ENCODE measurements at places on chromosomes 7 and 10.

- DNase-seq: peak; percentile 68
Observed at GRCh38 chr10:102814873-102815661, 22.1 kb downstream of the CYP17A1 start.

- no peak for DNase-seq
Observed at GRCh38 chr10:1597370-1598146, 139.8 kb downstream of the ADARB2 start.

GRCh38 chr7:50449881-50450589 is at the start of gene FIGNL1:
Gene FIGNL1, minus strand, starts transcription at chr7:50450350. Its CDS starts 3,063 bp downstream, at chr7:50447287.
- DNase-seq: peak; percentile 47

DNA sequence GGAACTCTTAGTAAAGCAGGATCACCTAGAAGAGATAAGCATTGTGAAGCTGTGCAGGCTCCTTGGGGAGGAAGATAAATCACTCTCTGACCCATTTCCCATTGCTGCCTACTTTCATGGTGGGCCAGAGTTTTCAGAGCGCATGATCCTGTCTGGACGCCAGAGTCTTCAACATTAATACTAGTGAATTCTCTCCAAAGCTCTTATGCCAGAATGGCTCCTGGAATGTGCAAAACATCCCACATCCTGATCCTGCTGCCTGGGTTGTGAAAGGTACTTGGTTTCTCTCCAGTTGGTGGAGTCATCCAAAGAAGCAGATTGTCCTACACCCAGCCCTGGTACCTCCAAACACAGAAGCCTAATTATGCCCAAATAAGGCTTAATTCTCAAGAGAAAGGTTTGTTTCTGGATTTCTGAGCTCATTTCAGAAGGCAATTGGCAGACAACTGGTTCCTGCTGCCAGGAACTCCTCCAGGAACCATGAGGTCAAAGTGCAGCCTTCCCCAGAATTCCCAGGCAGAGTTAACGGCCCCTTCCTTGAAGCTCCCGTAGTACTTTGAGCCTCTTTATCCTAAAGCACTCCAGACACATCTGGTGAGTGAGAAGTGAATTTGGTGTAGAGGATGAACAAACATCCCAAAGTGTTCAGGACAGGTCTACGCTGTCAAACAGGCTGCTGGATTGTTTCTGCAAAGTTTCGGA is 495.2 kb downstream of the PLXNA4 start:
- DNase-seq: no peak

GRCh38 chr10:128538671-128539070 is 412.4 kb upstream of the MKI67 start:
- no peak for DNase-seq

GRCh38 chr10:102269017-102269416 is 23.7 kb downstream of the GBF1 start:
- no peak for DNase-seq

GRCh38 chr10:12854988-12855387 is 146.5 kb downstream of the CCDC3 start:
- DNase-seq: no peak

GRCh38 chr7:150311711-150312110 is 11.4 kb upstream of the LRRC61 start:
- no peak for DNase-seq

- DNase-seq: peak; percentile 67
Observed at GRCh38 chr10:32112055-32112454, 55.8 kb upstream of the KIF5B start.

GRCh38 chr7:1745018-1745532 is 75.0 kb downstream of the ELFN1 start:
- no peak for DNase-seq

DNA sequence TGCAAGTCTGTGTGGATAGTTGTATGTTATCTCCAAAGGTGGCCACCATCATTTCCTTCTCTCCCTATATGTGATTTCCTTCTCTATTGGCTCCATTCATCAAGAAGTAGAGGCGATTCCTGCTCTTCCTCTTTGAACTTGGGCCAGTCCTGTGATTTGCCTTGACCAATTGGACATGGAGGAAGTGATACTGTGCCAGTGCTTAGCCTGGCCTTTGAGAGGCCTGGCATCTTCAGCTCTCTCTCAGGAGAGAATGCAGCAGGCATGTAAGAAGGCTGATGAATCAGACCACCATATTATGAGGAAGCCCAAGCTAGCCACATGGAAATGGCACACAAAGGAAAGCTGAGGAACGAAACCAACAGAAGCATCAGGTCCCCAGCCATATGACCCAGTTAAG is 195.0 kb upstream of the SVIL start:
- no peak for DNase-seq

DNA sequence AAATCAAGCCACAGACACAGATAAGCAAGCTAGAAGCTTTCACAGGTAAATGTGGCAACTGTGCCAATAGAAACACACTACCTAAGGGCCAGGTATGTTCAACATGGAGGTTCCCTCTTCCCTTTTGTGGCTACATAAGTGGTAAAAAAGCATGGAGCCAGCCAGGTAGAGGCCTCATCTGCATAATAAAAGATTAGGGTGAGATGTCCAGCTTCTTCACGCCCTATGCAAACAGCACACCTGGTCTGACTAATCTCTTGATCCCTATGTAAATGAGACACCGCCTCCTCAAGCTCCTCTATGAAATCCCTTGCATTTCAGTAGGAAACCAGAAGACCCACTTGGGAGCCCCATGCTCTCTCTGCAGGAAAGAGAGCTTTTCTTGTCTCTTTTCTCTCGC is 282.2 kb downstream of the NEBL start:
- DNase-seq: no peak

- DNase-seq: no peak
Observed at GRCh38 chr7:156545979-156546378, 94.6 kb upstream of the RNF32 start.

DNA sequence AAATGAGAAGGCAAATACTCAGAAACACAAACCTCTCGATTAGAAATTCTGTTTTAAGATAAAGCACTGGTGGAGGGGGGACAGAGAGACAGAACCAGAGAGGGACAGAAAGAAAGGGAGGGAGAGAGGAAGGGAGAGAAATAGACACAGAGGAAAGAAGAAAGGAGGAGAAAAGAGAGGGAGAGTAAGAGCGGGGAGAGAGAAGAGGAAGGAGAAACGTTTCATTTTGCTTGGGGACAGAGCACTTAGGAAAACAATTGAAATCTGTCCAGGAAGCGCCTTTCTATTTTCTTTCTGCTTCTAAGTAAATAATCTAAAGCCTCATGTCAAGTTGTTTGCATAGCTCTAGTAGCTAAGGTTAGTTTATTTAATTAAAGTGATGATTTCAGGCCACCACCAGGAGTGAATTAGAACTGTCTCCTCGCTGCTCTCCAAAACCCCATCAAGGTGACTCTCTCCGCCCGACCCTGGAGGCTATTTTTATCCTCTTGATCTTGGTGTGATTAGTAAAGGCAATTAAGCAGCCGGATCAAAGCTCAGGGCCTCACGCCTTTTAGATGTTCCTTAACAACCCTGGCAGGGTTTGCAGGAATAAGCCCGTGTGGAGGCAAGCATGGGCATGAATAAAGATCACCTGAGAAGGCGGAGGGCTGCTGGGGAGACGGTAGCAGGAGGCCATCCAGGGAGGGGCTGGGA is 73.4 kb upstream of the INSIG1 start:
- DNase-seq: peak; percentile 62

- no peak for DNase-seq
Observed at GRCh38 chr7:142722248-142722794, 27.0 kb upstream of the PRSS1 start.

DNA sequence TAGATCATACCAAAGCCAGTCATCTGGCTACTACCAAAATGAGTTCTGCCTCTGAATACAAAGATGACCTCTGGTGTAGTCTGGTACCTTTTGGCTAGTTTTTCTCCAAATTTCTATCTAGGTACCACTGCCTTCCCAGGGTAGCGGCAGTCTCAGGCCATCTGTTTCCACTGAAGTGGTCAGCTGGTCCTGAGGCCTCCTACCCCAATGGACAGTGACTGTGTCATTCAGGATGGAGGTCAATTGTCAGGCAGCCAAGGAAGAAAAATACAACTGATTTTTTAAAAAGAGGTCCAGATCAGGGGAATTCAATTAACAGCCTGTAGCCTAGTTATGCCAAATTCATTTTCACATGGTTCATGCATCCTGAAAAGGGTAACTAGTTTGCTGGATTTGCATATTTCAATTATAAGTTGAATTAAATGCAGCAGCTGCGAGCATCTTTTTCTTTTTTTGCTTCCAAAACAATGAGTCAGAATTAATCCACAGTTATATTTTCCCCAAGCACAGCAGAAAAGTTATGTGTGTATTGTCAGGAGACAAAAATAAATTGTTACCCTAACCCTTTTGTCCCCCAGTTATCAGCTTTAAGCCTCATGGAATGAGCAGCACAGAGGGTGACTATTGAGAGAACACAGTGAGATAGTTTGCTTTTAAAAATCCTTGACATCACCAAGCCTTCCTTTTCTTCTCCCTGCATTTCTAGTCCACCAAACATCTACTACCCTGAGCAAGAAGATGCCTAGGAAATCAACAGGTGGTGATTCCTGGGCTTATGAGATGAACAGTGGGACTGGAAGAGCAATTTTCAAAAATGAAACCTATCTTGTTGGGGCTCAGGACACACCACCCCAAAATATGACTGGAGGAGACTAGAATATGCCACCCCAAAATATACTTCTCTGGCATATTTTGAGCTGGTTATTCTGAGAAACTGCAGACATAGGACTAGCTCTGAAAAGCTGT is 27.7 kb downstream of the BCCIP start:
- DNase-seq: no peak

DNA sequence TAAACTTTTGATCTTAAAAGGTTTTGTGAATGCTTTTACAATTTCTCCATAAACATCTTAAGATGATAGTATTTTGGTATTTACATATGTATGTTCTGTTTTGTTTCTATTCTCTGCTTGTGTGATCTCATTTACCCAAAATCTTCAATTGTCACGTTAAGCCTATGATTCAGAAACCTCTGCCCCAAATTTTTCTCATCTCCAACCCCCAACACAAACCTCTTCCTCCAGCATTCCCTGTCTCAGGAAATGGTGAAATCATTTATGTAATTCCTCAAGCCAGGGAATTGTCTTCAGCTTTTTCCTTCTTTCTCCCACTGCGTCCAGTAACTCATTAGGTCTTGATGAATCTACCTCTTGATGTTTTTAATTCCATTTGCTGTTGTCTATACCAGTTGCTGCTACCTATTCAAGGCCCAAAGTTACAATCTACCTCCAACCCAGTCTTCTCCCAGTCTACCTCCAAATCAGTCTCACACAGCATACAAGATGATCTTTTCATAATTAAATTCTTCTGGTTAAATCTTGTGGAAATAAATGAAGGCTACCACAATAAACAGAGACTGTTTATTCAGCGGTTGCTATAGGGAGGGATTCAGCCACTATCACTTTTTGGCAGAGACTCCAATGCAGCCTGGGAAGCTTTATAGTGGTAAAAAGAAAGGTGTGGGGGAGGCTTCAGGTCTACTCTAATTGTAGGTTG is 5.8 kb downstream of the CFAP69 start:
- no peak for DNase-seq

DNA sequence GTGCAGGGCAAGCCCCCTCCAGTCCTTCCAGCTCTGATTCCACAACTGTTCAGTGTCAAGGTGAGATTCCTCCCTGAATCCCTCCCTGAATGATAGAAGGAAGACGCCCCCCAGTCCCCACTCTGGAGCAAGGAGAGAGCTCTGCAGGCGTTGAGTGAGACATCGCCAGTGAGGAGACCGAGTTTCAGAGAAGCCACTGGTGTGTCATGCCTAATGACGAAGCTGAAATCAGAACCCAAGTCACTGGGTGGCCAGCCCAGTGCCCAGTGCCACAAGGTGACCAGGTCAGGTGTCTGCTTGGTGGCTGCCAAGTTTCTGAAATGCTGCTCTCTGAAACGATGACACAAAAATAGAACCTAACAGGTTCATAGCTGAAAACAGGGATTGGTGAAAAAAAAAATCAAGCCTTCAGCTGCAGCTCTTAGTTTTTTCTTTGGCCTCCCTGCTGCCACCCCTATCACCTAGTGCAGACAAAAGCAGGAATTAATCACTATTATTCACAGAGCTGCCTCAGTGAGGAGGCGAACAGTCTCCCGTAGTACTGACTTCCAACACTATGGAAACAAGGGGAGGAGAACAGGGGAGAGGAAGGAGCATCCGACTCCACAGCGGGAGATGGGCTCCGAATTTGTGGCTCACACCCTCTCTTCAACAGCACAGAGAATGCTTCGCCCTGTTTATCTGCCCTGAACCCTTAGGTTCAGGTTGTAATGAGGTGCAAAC is 153.5 kb downstream of the ARHGAP12 start:
- DNase-seq: no peak

DNA sequence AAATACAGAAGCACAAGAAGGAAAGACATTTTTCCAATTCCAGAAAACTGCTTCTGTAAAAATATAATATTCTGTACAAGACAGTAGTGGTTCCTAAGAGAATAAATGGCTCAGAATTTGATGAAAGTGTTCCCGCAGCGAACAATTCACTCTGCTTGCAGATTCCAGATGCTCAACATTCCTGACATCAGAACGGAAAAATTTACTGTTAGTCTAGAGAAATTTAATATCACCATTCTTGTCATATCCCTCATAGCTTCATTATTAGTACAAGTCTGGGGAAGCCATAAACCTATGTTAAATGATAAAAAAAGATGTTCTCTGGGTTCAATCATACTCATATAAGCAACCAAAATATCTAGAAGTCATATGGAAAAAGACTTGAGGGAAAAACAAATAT is 83.6 kb downstream of the MPP7 start:
- DNase-seq: no peak

DNA sequence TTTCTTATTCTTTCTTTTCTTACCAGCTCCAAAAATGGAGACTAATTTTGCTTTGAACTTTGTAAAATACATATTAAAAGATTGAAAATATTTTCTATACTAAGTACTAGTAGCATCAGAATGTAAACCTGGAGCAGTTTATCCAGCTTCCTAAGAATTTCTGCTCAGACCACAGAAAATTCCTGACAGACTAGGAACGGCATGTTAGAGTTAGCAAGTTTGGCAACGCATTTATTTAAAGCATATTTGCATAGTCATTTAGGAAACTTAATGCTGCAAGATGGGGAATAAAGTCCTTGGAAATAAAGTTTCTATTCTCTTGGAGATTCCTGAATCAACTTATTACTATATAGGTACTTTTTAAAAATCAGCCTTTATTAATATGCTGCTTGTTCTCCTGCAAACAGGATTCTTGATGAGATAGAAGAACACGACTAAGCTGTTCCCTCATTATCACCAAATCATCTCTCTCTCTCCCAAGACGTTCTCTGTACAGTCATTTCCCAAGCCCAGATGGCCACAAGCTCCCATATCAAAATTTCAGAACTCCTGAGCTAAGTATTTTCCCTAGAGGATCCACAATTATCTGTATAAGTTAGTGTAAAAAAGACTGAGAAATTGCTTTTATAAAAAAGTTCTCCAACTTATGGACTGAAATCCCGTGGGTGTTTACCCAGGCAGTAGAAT is 305.8 kb upstream of the NEBL start:
- no peak for DNase-seq
